Lower leg skin (tissue), 4 donors: ENCODE measurements at places on chromosomes 4 and X. TPM values are rescaled to one million over a fixed set of nuclear protein-coding genes. Genes with fewer than 3 reads are reported as not detected.
A peak's percentile ranks its signal among the peaks of the same experiment; 100 is the strongest.

- no peak for DNase-seq
These were observed 41.8 kb downstream of the HTRA3 start for GRCh38 chr4:8311101-8312068.

DNA sequence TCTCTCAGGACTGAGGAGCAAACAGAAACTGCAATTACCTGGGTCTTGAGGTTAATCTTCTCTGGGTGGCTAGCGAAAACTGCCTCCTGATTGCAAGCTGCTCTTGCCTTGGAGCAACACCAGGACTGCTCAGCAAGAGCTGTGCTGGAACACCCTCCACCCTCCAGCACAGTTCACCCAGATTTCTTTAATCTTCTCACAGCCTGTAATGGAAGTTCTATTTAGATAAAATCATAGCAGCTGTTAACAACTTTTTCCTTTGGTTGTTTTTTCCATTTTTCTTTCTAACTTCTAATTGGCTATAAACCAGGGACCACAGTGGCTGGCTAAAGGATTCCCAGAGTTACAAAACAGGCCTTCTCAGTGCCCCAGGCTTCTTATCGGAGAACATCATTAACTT lies 36.3 kb downstream of the OPHN1 start:
- DNase-seq: no peak

- no peak for DNase-seq
These were observed 55.5 kb upstream of the MAGED1 start for GRCh38 chrX:51837921-51838320.

- no peak for DNase-seq
These were observed 17.4 kb downstream of the SORBS2 start for GRCh38 chr4:185794637-185795036.

NIPAL1 gene
- 40.2 TPM for total RNA-seq

DNA sequence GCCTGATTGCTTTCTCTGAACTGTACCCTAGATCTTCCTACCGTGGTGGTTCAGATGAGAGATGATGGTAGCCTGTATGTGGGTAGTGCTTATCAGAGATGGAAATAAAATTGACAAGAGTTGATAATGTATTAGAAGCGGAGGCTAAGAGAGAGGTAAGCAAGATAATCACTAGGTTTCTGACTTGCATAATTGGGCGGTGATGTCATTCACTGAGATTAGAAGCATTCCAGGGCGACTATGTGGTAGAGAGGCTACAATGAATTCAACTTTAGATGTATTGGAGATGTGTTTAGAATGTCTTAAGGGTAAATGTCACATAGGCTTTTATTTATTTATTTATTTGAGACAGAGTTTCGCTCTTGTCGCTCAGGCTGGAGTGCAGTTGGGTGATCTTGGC lies 415 bp upstream of the TENM3 start:
- no peak for DNase-seq

GRCh38 chrX:129953334-129953648 lies 29.1 kb upstream of the BCORL1 start:
- DNase-seq: no peak

- no peak for DNase-seq
These were observed 108.7 kb downstream of the DHRSX start for GRCh38 chrX:2391869-2392606.

DNA sequence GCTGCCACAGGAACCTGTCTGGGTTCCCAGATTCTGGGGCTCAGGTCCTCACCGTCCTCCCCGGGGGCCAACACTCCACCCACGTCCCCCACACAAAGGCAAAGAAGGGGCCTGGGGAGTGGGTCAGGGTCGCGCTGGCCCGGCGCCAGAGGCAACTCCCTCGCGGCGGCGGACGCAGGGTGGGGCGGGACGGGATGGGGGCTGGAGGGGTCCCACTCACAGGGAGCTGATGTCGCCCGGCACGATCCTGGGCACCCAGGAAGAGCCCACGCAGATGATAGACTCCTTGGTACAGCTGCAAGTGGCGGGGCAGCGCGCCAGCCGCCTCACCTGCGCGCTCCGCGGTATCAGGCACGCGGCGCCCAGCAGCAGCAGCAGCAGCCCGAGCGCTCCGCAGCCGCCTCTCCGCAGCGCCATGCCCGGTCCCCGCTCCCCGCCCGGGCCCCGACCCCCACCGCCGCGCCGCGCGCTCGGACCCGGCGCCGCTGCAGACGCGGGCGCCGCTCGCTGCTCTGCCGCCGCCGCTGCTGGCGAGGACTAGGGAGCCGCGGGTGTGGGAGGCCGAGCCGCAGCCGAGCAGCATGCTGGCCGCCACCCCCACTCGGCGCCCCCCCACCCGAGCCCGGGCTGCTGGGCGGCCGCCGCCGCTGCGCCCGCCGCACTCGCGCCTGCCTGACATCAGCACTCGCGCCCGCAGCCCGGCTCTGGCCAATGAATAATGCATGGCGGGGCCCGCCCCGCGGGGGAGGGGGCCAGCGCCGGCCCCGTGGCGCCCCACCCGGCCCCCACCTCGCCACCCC lies at the start of gene LGI2:
Gene LGI2, minus strand, starts transcription at position 670 of the 800 bp plus-strand sequence. Its CDS starts 253 bp downstream, at position 417.
- no peak for DNase-seq

SLC4A4 gene
- 0.51 TPM for total RNA-seq

- DNase-seq: no peak
These were observed 29.5 kb upstream of the BMP15 start for GRCh38 chrX:50881028-50881427.

- peak; percentile 55 for DNase-seq
These were observed 144.6 kb upstream of the KIT start for GRCh38 chr4:54513204-54513603.

DNA sequence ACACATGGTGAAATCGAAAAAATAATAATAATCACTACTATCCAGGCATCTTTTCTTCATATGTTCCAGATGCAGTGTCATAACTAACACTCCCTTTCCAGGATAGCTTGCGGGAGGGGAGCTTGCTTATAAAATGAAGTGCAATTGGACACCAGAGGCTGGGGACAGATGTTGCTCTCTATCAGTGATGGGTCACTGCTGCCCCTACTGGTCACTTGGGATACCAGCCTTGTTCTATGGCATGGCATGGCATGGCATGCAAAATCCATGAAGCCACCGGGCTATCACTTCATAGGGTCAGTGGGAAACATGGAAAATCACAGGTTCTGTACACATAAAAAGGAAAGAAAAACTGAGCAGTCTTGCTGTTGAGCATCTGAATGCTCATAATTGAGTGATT lies 168.1 kb downstream of the GLRA2 start:
- DNase-seq: peak; percentile 11

DNA sequence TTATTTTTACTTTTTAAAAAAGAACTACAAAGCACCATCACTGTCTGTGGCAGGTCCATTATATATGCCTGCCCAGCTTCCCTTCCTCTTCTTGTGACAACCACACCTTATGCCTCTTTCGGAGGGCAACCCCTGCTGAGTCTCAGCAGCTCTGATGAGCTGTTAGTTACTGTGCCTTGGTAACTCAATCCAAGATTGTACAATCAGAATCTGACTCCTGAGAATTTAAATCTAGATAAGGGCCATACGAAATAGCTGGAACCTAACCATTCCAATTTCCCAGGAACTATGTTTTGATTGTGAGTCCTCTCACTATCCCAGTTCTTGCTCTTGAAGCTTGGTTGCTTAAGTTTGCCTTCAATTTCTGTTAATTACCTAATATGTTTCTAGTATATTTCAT lies 61.9 kb downstream of the ADAMTS3 start:
- no peak for DNase-seq

DNA sequence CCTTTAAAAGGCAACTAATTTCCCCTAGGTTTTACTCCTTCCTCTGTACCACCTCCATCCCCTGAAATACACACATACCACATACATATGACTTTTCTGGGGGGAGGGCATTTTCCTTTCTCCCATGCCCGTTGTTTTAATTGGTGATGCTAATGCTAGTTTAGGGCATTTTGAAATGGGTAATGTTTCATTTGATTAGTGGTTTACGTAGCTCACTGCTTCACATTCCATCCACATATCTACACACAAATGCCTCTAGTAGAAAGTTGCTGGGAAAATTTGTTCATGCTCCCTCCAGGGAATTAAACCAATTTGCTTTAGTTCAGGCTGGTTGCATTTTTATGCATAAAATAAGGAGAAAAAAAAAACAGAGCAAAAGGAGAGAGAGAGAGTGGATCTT lies 231.2 kb downstream of the FRAS1 start:
- DNase-seq: no peak

GRCh38 chr4:185470501-185471195 lies 885 bp downstream of the CCDC110 start:
- DNase-seq: peak; percentile 49

SRPX gene
- total RNA-seq: 18.0 TPM

XK gene
- total RNA-seq: 1.9 TPM

PSAPL1 gene
- total RNA-seq: 219 TPM

DNA sequence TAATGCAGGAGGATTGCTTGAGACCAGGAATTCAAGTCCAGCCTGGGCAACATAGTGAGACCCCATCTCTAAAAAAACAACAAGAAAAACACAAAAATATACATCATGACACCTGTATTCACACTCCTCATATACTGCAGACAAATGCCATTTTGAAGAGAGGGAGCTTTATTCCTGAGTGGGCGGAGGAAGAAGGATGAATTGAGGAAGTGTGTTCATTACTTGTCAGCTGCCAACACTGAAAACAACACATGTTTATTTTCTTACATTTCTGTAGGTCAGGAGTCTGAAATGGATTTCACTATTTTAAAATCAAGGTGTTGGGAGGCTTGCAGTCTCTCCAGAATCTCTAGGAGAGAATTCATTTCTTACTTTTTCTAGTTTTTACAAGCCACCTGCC lies 47.2 kb upstream of the CD99 start:
- no peak for DNase-seq

GRCh38 chr4:167711517-167711916 lies 380.8 kb upstream of the ANXA10 start:
- DNase-seq: no peak

DNA sequence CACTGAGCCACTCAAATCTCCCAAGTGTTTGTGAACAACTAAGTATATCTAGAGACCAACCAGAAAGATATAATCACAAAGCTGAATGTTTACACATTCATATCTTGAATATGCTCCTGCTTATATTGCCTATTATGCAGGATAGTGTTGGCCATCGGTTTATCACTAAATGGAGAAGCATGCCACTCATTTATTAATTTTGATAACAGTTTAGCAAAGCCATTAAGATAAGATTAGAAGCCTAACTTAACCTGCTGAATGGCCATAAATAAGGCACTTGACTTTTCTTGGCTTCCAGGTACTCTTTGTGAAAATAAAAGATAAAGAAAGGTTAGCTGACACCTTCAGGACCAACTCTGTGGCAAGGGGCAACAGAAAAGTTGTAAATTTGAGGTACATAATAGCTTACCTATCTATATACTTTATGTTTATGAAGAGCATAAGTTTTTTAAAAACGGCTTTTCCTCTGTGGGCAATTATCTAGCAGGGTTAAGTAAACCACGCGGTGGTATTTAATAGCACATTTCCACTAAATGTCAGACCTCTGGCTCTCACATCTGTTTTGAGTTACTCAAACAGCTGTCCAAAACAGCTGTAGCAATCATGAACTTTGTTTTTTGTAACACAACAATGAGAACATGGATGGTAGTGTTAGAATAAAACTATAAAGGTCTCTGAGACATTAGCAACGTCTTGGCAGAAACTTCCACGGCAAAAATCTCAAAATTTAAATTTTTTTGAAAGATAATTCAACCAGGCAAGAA lies 58.8 kb upstream of the FTHL17 start:
- DNase-seq: peak; percentile 12

DNA sequence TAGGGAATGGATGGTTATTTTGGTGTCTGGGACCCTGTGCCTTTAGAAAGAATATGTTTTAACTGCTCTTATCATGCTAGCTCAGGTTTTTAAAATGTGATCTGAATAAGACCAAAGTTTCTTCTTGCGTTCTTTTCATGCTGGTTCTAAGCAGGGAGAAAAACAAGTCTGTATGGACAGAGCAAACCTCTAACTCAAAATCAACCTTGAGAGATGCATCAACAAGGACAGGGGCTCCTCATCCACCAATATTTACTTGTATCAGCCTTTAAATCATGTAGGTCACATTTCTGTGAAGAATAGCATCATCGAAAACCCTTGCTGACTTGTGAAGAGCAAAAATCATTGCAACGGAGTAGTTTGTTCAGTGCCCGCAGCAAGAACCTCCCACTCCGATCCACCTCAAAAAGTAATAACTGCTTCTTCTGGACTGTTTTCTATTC lies 1.2 kb downstream of the ATP10D start:
- DNase-seq: no peak

SMARCA5 gene
- 13.5 TPM for total RNA-seq

- peak; percentile 26 for DNase-seq
These were observed 1.7 kb downstream of the FRAS1 start for GRCh38 chr4:78058591-78059523.

GLRA2 gene
- total RNA-seq: not detected
